T-helper 2 cell (primary cell): ENCODE measurements at places on chromosomes 5 and 9.
A peak's percentile ranks its signal among the peaks of the same experiment; 100 is the strongest.

DNA sequence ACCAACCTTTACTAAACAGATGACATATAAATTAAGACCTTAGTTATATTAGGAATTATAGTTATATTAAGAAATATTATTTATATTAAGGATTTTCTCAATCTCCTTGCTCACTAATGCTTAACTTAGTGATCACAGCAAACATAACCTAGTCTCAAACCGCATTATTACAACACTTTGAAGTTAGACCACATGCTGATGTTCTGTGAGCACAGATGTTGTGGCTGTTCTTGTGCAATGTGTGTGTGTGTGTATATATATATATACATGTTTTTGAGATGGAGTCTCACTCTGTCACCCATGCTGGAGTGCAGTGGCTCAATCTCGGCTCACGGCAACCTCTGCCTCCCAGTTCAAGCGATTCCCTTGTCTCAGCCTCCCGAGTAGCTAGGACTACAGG is 20.5 kb downstream of the ELP1 start:
- DNase-seq, result no peak

DNA sequence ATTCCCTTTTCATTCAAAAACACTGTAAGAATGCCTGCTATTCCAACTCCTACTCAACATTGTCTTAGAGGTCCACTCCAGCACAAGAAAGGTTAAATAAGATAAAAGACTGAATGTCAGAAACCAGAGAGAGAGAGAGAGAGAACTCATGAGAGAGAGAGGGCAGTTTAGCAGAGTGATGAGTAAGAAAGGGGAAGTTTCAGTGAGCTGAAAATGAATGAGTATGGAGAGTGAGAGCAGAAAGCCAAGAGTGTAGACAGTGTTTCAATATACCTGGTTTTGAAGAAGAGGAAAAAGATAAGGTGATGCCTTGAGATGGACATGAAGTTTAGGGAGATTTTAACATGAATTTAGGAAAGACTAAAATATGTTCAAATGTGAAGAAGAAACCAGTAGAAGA is 528.0 kb upstream of the SEMA6A start:
- no peak for DNase-seq

DNA sequence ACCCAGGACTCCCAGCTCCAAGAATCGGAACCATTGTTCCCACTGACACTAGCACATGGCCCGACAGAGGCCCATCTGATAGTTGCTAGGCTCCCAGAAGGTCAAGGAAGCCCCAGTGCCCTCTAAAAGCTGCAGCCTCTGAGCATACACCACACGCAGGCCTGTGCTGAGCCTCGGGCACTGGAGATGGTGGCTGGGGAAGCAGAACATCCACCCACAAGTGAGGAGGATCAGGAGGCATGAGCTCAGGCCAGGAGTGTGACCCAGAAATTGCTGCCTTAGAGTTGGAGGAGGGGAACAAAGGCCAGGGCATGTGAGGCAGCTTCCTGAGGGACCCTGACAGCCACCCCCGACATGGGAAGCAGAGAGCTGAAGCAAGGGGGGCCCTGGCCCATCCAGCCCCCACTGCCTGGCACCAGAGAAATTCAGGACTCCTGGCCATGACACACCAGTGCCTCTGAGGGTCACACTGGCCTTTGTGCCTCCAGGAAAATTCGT is 21.4 kb downstream of the IPPK start:
- DNase-seq, result no peak

DNA sequence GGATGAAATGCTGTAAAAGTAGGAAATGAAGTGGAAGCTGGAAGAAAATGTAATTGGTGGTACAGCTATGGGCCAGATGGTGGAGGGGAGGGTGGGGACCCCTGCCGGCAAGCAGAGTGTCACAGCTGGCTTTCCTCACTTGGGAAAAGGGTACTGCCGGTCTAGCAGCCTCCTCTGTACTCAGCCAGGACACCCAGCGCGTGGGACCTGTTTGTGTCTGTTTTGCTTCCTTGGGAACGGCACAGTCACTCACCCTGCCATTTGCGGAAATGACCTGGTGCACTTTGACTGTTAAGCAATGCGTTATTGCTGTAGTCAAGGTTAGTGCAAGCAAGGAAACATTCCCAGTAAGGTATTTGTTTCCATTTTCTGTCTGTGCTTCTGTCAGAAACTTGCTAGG is 10.1 kb downstream of the TMEM252 start:
- no peak for DNase-seq

DNA sequence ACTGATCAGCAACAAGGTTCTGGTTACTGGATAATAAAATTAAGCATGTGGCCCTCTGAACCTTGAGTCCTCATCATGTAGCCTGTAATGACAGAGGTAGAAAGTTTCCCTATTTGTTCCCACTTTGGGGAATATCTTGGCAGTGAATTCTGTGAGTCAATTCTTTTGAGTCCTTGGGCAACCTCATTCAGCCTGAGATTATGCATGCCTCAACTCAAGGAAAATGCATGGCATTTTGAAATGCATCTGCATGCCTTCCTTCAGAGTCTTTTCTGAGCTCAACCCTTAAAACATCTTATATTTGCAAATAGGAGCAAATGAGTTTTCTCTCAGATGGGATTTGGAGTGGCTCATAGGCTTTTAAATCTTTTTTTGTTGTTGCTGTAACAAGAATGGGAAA is 218.1 kb upstream of the CD180 start:
- DNase-seq, result no peak

GRCh38 chr9:114372921-114373448 is 14.8 kb downstream of the AKNA start:
- peak; percentile 97 for DNase-seq

DNA sequence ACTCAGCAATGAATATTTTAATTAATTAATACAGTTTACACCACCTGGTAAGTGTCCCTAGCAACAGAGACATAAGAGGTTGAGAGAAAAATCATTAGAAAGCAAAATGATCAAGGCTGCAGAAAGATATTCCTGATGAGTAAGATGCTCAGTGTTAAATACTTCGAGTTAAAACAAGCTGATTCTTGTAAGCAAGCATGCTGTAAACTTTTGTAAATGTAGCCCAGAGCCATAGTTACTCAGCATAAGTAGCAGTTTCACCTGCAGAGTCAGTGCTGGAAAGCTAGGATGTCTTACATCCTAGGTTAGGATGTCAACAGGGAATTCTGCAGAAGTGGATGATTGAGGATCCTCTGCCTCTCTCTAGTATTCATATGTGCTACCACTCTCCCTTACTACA is 4.2 kb downstream of the PRKACG start:
- no peak for DNase-seq

DNA sequence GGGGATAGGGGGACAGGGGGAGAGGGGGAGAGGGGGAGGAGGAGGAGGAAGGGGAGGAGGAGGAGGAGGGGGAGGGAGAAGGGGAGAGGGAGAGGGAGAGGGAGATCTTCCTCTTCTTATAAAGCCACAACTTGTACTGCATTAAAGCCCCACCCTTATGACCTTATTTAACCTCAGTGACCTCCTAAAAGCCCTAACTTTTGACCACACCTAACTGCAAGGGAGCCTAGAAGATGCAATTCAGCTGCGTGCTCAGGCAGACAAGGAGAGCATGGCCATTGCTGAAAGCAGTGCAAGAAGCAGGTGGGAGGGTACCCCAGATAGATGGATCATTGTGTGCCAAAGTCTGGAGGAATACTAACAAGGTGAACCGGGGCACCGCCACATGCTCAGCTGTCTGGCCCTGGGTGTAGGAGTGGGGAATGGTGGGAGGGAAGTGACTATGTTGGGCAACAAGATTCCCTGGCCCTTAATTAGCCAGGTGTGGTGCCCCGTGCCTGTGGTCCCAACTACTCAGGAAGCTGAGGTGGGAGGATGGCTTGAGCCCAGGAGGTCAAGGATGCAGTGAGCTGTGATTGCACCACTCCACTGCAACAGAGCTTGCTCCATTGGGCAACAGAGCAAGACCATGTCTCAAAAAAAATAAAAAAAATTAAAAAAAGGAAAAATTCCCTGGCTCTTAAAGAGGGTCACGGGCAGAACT is 125.4 kb upstream of the BOD1 start:
- DNase-seq, result no peak

GRCh38 chr5:174315471-174315870 is 270.0 kb downstream of the NSG2 start:
- no peak for DNase-seq
